CD4-positive, alpha-beta T cell treated with Interleukin-6 for 4 hours (primary cell): ENCODE measurements at places on chromosomes 13 and 19.

GRCh38 chr19:6720369-6721137 lies at the start of gene C3:
C3 (minus strand) TSS chr19:6720650; CDS start chr19:6720589, 61 bp downstream.
- no peak for DNase-seq

- no peak for DNase-seq
Measured at GRCh38 chr19:38285567-38285966, 18.5 kb upstream of the C19orf33 start.

- DNase-seq, result no peak
Measured at GRCh38 chr13:40495621-40496001, 170.8 kb downstream of the FOXO1 start.

- DNase-seq, result no peak
Measured at GRCh38 chr13:47523771-47524170, 477.3 kb downstream of the SUCLA2 start.

DNA sequence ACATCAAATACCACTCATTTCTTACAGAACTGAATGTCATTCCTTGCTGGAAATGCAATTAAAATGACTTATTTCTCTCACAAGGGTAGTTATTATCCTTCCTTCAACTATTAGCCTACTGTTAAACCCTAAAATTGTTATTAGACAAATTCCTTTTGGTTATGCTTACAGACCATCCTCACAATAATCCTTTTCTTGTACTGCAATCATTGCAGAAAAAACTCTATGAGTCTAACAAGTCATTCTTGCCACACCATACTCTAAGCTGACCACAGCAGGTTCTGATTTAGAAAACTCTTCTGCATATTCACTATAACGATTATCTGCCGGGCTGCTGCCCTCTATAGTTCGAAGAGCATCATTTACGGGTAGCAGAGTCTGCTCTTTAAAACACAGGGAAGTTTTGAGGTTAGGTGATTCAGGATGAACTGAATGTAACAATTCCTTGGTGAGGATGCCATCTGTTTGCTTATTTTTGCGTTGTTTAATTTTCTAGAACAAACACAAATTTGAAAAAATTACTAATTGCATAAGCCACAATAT lies 38.2 kb downstream of the MTMR6 start:
- DNase-seq, result no peak

- peak; percentile 75 for DNase-seq
Measured at GRCh38 chr13:99357131-99357596, 50.0 kb upstream of the GPR183 start.
